ENCODE measurements at places on chromosomes 3 and 15.

GRCh38 chr3:195438371-195438770, 4.4 kb downstream of the ACAP2 start:
- no peak for DNase-seq

- DNase-seq: no peak
Measured at GRCh38 chr3:122940628-122941086, 86.9 kb downstream of the SEMA5B start.

GRCh38 chr3:69115731-69116130, 6.7 kb downstream of the LMOD3 start:
- DNase-seq: no peak

DNA sequence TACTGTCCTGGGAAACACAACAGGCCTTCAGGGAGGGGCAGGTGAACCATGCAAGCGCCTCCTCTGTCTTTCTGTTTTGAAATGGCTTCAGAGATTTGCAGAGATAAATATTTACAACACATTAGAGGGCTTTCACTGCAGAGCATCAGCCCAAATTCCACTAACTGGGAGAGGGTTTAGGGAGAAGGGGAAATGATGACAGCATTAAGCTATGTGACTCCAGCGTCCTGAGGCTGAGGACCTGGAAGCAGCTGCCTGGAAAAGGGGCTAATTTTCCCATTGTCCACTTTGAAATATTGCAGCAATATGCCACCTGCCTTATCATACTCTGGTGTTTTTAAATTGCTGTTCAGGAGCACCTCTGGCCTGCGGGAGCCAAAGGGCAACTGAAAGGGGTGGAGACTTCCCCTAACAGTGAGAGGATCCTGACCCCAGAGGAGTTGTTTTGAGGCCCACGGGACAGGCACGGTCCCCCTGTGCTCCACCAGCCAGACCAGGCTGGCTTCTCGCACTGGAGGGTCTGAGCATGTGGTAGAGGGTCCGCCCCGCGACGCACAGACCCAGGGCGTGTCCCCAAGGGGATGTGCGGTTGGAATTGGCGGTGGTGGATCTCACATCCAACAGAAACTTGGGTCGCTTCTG, 110.6 kb downstream of the XXYLT1 start:
- no peak for DNase-seq

GRCh38 chr3:195240171-195240701, 30.7 kb downstream of the XXYLT1 start:
- no peak for DNase-seq

DNA sequence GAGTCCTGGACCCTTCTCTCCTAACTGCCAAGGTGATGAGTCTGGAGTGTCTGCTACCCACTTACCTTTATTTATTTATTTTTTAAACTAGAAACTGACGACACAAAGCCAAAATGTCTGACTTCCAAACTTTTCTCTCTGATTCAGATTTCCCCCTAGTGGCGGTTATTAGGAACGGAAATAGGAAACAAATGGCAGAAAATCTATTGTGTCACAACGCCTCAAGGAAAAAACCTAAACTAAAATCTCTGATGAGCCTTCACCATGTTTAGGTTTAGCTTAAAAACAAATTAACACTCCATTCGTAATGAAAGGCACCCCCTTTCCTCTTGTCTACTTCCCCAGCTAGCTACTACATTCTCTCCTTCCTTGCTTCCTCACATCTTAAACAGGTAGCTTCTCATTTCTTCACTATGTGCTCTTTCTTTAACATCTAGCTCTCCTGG, 94.0 kb upstream of the MEX3B start:
- no peak for DNase-seq

DNA sequence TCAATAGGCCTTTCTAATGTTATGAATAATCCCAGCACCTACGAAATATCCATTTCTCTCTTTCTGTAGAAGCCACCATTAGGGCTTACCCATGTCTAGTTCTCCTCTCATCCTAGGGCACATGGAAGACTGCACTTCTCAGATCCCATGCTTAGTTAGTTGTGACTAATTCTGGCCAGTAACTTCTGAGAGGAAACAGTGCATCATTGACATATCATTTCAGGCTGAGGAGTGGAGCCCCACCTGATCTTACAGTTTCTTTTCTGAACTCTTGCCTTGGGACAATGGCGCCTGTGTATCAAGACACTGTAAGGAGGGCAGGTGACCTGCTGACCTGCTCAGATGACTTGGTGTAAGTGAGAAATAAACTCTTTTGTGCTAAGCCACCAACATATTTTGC, 39.4 kb upstream of the TBL1XR1 start:
- DNase-seq: no peak

GRCh38 chr15:68488966-68489365, 57.0 kb upstream of the ITGA11 start:
- no peak for DNase-seq
